Osteocyte (in vitro differentiated cells): ENCODE measurements at places on chromosomes 1 and 21. TPM values are rescaled to one million over a fixed set of nuclear protein-coding genes. Genes with fewer than 3 reads are reported as not detected.

GRCh38 chr1:168735974-168736373 lies 7.0 kb upstream of the DPT start:
- no peak overlapping the region for H3K27ac ChIP-seq
- peaks cover 6% of the 10 kb centered on the region for H3K27me3 ChIP-seq

- H3K4me3 ChIP-seq, result no peak overlapping the region
- no peaks in the 10 kb centered on the region for H3K36me3 ChIP-seq
- H3K27ac ChIP-seq, result no peak overlapping the region
- DNase-seq, result no peak
Measured at GRCh38 chr1:194473766-194474165, 1287.4 kb upstream of the B3GALT2 start.

DNA sequence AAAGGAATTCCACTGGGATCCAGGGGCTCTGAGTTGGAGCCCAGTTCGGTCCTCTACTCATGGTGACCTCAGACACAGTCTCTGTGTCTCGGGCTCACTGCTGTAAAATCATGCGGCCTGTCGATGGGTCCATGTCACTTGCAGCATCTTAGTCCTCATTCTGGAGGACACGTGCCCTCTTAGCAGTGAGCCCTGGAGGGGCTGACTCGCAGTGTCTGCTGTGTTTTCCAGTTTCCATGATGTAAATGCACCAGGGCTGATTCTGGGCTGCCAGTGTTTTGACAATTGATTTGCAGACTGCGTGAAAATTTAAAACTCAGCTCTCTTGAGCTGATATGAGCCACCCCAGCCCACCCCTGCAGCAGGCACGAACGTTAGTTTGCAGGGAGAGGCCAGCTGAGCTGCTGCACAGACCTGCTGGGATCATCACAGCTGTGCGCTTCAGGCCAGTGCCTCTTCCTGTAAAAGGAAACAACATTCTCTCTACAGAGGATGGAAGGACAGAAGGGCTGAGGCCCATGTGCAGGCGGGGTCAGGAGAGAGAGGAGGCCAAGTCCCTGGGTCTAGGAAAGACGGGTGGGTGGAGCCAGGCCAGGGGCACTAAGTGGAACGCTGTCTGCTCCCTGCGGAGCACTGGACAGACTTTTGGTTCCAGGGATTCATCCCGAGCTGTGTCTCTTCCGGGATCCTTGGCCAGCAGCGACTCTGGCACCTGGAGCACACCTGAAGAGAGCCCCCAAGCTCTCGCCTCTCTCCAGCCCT lies 42.6 kb downstream of the RSPH1 start:
- peaks cover 2% of the 10 kb centered on the region for H3K27me3 ChIP-seq
- no peak overlapping the region for H3K4me3 ChIP-seq
- H3K36me3 ChIP-seq, result no peaks in the 10 kb centered on the region
- no peak overlapping the region for H3K27ac ChIP-seq
- H3K4me1 ChIP-seq, result peaks cover 25% of the 10 kb centered on the region

DNA sequence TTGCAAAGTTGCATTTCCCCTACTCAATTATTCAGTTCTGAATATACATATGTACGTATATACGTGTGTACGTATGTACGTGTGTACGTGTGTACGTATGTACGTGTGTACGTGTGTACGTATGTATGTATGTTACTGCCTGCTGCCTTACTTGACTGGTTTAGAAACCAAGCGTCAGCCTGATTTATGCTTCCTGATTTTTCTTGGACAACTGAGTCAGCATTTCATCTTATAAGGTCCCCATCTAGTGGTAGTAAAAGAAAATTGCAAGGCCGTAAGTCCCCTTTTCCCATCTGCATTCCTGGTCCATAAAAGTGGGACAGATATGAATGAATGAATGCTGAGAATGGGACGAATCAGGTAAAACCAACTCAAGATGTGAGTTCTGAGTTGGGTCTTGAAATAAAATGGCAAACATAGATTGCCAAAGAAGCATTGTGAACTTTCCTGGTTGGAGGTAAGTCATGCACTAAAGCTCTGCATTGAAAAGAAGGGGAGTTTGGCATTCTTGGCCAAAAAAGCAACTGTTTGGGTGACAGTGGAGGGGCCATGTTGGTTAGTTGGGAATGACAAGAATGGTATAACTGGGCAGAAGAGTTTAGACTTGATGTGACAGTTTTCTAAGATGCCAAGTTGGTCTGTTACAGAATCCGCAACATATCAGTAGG lies 76.4 kb upstream of the DNAH14 start:
- no peaks in the 10 kb centered on the region for H3K36me3 ChIP-seq
- no peak overlapping the region for H3K4me3 ChIP-seq
- peaks cover 6% of the 10 kb centered on the region for H3K27me3 ChIP-seq
- DNase-seq, result no peak
- no peak overlapping the region for H3K27ac ChIP-seq
- no peaks in the 10 kb centered on the region for H3K4me1 ChIP-seq

The ACTA1 gene
- total RNA-seq, result 0.55 TPM in 1 of 2 replicates, not detected in the other

- no peaks in the 10 kb centered on the region for H3K27me3 ChIP-seq
- H3K27ac ChIP-seq, result no peak overlapping the region
- peaks cover 28% of the 10 kb centered on the region for H3K4me1 ChIP-seq
- DNase-seq, result no peak
- peaks cover 52% of the 10 kb centered on the region for H3K36me3 ChIP-seq
Measured at GRCh38 chr1:102886638-102887037, 221.7 kb downstream of the COL11A1 start.

DNA sequence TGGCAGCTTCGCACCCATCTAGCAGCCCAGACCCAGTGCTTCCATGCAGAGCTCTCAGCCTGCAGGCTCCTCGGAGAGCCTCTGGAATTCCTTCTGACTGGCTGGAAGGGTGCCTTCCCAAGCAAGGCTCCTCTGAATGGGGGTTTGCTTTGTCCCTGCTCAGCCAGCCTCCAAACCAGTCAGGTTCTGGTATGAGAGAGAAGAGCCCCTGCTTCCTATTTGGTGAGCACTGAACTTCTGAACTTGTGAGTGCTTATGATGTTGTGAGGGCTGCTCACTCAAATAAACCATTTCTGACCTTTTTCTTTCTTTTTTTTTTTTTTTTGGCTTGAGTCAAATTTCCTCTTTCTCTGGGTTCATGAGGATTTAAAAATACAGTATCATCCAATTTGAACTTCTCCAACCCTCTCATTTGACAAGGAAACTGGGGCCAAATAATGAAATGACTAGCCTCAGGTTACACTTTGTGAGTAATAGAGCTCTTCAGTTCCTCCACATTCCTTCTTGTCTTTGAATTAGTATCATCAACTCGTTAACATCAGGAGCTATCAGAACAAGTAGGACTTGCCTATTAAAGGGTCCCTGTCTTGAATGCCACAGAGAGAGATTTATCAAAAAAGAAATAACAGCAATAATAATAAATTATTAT lies 39.6 kb downstream of the GFI1 start:
- no peaks in the 10 kb centered on the region for H3K36me3 ChIP-seq
- H3K4me1 ChIP-seq, result no peaks in the 10 kb centered on the region
- H3K27ac ChIP-seq, result no peak overlapping the region
- peaks cover 16% of the 10 kb centered on the region for H3K27me3 ChIP-seq

DNA sequence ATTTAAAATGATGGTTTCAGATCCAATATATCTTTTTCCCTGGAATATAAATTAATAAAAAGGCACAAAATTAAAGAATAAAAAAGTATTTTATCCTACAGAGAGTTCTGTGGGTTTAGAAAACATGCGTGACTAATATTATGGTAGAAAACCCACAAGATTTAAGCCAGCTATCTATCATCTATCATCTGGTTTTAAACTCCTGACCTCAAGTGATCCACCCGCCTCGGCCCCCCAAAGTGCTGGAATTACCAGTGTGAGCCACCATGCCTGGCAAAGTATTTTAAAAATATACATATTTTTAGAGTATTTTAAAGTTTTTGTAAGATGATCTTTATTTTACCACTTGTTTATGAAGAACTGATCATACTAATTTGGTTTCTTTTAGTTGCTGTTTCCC lies 79.5 kb downstream of the NRIP1 start:
- H3K36me3 ChIP-seq, result peaks cover 15% of the 10 kb centered on the region
- no peak overlapping the region for H3K27ac ChIP-seq
- H3K4me3 ChIP-seq, result no peak overlapping the region
- H3K27me3 ChIP-seq, result no peaks in the 10 kb centered on the region
- no peak for DNase-seq
- peaks cover 16% of the 10 kb centered on the region for H3K4me1 ChIP-seq

DNA sequence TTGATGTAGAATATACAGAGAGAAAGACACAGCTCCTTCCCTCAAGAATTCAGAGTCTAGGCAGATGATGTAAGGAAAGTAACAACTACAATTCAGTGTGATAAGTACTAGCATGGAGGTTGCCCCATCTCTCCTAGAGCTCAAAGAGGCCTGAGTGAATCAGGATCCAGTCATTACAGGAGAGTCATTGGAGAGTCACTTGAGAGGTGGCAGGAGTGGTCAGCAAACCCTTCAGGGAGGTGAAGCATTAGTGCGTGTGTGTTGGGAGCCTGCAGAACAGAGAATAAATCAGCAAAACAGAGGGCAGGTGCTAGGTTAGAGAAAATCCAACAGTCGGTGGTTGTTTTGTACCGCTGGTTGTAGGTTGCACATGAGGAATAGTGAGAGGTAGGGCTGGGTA lies 46.1 kb downstream of the GRIK1 start:
- peaks cover 40% of the 10 kb centered on the region for H3K27me3 ChIP-seq
- H3K4me3 ChIP-seq, result no peak overlapping the region
- no peak for DNase-seq
- no peak overlapping the region for H3K27ac ChIP-seq

The PLA2G2F gene
- not detected in 2 replicates for total RNA-seq

The SHCBP1L gene
- total RNA-seq, result not detected in 2 replicates

The ITGB2 gene
- 0.62 and 1.1 TPM in 2 replicates for total RNA-seq

The LAMC2 gene
- 3.5 and 3.6 TPM in 2 replicates for total RNA-seq

The PM20D1 gene
- total RNA-seq, result not detected in 2 replicates

The TCEA3 gene
- total RNA-seq, result 4.0 and 4.6 TPM in 2 replicates

The GPATCH3 gene
- 19.9 and 20.4 TPM in 2 replicates for total RNA-seq

The MX2 gene
- not detected in 2 replicates for total RNA-seq

DNA sequence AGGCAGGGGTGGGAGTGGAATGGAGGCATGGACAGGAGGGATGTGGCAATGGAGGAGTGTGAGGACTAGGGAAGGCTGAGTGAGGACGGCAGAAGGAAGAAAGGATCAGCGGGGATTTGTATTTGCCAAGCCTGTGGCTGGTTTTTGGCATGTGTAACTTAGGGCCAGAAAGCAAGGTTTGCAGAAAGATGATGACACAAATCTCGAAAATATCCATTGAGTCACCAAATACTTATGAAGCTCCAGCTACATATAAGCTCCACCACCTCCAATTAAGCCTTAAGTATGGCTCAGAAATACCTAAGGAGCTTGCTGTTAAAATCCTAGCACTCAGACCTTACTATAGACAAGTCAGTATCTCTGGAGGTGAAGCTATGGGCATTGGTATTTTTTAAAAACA lies 90.1 kb downstream of the OMA1 start:
- no peak for DNase-seq
- H3K4me1 ChIP-seq, result no peaks in the 10 kb centered on the region
- H3K27ac ChIP-seq, result no peak overlapping the region
- peaks cover 7% of the 10 kb centered on the region for H3K27me3 ChIP-seq

- peaks cover 35% of the 10 kb centered on the region for H3K27me3 ChIP-seq
- no peaks in the 10 kb centered on the region for H3K36me3 ChIP-seq
- no peak overlapping the region for H3K4me3 ChIP-seq
- H3K4me1 ChIP-seq, result no peaks in the 10 kb centered on the region
- no peak for DNase-seq
Measured at GRCh38 chr1:112317140-112317539, 78.9 kb upstream of the CTTNBP2NL start.

DNA sequence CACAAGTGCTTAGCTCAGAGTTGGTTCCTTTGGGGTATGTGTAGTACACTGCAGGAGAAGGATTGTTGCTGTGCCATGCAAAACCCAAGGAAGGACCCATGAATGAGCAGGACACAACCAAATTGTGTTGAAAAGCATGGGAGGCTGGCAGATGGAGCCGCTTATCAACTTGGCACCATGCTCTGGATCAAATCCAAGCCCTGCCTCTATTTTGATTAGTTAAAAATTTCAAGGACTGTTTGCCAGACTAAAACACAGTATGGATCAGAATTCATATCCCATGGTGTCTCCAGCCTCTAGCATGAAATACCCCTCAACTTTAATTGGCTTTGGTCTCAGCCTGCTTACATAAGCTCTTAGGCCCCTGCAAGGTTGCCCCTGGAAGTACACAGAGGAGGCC lies 27.8 kb downstream of the CCDC185 start:
- H3K4me3 ChIP-seq, result no peak overlapping the region
- no peaks in the 10 kb centered on the region for H3K4me1 ChIP-seq
- no peaks in the 10 kb centered on the region for H3K36me3 ChIP-seq
- H3K27ac ChIP-seq, result no peak overlapping the region
- no peaks in the 10 kb centered on the region for H3K27me3 ChIP-seq

DNA sequence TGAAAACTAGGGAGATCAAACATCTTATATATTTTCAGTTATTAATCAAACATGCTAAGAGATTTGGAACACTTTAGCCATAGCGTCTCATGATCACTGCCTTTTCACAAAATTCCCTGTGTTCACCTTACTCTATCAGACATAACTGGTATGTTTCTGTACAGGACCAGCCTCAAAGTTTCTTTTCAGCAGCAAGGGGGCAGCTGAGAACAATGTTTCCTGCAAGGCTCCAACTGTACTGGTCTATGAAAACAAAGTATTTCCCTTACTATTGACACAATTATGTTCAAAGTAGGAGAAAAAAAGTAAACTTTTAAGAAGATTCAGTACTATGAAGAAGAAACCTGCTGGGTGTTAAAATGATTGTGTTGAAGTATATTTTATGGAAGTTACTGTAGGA lies 98.5 kb downstream of the ATF6 start:
- no peaks in the 10 kb centered on the region for H3K27me3 ChIP-seq
- peaks cover 58% of the 10 kb centered on the region for H3K4me1 ChIP-seq
- H3K4me3 ChIP-seq, result no peak overlapping the region
- peak overlapping the region; percentile 69 for H3K27ac ChIP-seq
- DNase-seq, result no peak

- no peaks in the 10 kb centered on the region for H3K4me1 ChIP-seq
- H3K36me3 ChIP-seq, result no peaks in the 10 kb centered on the region
- DNase-seq, result no peak
- no peak overlapping the region for H3K27ac ChIP-seq
- peaks cover 17% of the 10 kb centered on the region for H3K27me3 ChIP-seq
Measured at GRCh38 chr1:222275729-222276465, 272.0 kb downstream of the HHIPL2 start.

GRCh38 chr1:181136738-181137122 lies 48.2 kb downstream of the IER5 start:
- peak overlapping the region; percentile 100 for H3K27ac ChIP-seq
- H3K27me3 ChIP-seq, result no peaks in the 10 kb centered on the region
- no peaks in the 10 kb centered on the region for H3K36me3 ChIP-seq
- H3K4me3 ChIP-seq, result no peak overlapping the region

DNA sequence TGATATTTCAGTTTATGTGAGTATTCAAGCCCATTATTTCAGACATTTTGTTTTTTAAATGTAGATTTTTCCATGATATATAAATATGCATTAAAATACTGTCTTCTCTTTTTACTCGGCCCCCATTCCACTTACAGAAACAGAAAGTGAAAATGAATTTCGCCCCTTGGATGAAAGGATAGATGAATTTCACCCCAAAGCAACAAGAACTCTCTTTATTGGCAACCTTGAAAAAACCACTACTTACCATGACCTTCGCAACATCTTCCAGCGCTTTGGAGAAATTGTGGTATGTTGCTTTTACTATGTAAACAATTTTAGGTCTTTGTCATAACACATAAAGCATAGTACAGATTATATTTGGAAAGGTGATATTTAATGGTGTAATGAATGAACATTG lies 59.9 kb downstream of the ZBTB17 start:
- H3K27me3 ChIP-seq, result no peaks in the 10 kb centered on the region
- peak overlapping the region; percentile 75 for H3K27ac ChIP-seq
- H3K36me3 ChIP-seq, result peaks cover 38% of the 10 kb centered on the region
- peaks cover 21% of the 10 kb centered on the region for H3K4me1 ChIP-seq
- peak overlapping the region; percentile 8 for H3K4me3 ChIP-seq
- DNase-seq, result no peak

- no peak overlapping the region for H3K4me3 ChIP-seq
- H3K4me1 ChIP-seq, result peaks cover 20% of the 10 kb centered on the region
- no peak overlapping the region for H3K27ac ChIP-seq
- no peaks in the 10 kb centered on the region for H3K27me3 ChIP-seq
Measured at GRCh38 chr1:38875811-38876210, 2.7 kb upstream of the MYCBP start.
